Transverse colon (tissue), 4 donors: ENCODE measurements at places on chromosomes 11 and 22. TPM values are rescaled to one million over a fixed set of nuclear protein-coding genes. Genes with fewer than 3 reads are reported as not detected.

DNA sequence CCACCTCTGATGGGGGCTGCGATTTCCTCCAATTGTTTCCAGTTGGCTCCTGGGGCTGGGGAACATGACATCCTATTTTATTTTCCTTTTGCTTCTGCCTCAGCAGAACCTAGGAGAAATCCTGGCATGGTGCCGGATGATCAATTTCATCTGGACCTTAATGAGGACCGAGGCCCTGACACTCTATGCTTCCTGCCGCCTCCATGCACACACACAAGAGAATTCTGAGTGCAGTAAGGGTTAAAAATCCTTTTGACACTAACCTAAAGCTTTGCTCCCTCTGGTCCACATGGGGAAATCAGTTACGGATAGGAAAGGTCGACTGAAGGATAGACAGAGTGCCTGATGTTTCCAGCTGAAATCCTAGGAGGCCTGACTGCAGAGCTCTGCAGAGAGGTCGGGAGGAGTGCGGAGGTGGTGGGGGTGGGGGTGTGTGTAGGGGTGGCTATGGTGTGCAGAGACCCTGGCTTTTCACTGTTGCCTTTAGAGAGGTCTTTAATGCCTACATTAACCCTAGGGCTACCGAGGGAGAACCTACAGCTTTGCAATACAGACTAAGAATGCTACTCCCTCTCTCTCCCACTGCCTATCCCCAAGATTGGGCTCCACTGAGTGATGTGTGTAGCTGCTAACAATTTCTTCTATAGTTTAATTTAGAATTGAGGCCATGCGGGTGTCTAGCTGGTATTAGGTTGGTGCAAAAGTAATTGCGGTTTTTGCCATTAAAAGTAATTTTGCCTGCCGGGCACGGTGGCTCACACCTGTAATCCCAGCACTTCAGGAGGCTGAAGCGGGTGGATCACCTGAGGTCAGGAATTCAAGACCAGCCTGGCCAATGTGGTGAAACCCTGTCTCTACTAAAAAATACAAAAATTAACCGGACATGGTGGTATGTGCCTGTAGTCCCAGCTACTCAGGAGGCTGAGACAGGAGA is 53.6 kb upstream of the INCENP start:
- no peak for DNase-seq

DNA sequence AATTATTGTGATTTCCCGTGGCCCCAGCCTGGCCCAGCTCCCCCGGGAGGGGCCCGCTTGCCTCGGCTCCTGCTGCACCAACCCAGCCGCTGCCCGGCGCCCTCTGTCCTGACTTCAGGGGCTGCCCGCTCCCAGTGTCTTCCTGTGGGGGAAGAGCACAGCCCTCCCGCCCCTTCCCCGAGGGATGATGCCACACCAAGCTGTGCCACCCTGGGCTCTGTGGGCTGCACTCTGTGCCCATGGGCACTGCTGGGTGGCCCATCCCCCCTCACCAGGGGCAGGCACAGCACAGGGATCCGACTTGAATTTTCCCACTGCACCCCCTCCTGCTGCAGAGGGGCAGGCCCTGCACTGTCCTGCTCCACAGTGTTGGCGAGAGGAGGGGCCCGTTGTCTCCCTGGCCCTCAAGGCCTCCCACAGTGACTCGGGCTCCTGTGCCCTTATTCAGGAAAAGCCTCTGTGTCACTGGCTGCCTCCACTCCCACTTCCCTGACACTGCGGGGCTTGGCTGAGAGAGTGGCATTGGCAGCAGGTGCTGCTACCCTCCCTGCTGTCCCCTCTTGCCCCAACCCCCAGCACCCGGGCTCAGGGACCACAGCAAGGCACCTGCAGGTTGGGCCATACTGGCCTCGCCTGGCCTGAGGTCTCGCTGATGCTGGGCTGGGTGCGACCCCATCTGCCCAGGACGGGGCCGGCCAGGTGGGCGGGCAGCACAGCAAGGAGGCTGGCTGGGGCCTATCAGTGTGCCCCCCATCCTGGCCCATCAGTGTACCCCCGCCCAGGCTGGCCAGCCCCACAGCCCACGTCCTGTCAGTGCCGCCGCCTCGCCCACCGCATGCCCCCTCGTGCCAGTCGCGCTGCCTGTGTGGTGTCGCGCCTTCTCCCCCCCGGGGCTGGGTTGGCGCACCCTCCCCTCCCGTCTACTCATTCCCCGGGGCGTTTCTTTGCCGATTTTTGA is 3.3 kb upstream of the ANKRD13D start:
- no peak for DNase-seq

- DNase-seq = peak; percentile 91
Measured at GRCh38 chr11:12680246-12680939, 6.2 kb downstream of the TEAD1 start.

DNA sequence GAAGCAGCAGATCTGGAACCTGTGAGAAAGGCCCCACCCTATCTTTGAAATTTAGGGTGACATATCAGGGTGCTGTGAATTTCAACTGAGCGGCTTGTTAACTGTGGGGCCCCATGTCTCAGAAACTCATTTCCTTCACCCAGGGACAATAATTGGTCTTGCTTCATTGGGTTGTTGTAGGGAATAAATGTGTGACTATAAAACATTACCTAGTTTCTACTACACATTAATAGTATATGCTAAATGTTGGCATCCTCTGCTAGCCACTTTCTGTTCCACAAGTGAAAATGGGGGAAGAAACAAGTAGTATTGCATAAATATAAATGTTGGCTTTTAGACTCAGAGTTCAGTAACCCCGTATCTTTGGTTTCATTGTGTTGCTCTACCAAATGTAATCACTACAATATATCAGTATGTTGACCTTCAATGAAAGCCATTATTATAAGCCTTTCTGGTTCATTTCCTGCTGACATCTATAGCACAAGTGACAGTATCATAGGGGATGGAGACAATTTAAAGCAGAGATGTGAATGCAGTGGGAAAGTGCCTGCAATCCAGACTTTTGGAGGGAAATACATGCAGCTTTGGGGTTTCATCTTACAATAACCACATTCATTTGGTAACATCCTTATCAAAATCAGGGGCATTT is 905.5 kb upstream of the RAG2 start:
- DNase-seq = no peak

- DNase-seq = no peak
Measured at GRCh38 chr11:745428-745827, 1.8 kb upstream of the TALDO1 start.

GRCh38 chr11:65489035-65489705 is 9.7 kb upstream of the MALAT1 start:
- DNase-seq = peak; percentile 60

- DNase-seq = no peak
Measured at GRCh38 chr11:8231979-8232378, 31.7 kb downstream of the LMO1 start.

DNA sequence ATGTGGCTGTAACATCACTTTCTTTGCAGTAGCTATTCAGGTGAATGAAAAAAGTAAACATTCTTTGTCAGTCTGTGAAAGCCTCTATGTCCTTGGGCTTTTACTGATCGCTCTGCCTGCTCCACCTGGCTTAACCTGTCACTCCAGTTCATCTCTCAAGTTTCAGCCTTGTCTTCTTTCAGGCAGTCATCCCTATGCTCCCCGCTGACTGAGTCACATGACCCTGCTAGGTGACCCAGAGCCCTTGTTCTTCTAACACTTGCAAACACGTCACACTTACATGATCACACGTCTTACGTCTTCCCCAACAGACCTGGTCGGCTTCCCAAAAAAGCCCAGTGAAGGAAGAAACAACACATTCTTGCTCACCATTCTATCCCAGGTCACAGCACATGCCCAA is 499.3 kb upstream of the TENM4 start:
- no peak for DNase-seq

DNA sequence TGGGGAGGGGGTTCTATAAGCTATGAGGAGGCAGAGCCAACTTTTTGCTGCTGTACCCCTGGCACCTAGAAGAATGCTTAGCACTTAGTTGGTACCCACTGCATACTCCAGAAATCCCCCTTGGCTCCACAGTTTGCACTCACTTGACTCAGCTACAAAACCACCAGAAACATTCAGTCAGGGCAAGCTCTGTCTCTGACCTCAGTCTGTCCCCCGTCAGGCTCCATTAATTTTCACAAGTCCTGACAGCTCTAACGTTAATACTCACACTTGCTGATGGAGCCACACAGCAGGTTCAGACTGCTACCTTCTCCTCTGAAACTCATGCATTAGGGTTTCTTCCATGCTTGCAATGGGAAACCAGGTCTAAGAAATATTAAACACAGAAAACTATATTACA is 81.7 kb downstream of the MPPED2 start:
- no peak for DNase-seq

DNA sequence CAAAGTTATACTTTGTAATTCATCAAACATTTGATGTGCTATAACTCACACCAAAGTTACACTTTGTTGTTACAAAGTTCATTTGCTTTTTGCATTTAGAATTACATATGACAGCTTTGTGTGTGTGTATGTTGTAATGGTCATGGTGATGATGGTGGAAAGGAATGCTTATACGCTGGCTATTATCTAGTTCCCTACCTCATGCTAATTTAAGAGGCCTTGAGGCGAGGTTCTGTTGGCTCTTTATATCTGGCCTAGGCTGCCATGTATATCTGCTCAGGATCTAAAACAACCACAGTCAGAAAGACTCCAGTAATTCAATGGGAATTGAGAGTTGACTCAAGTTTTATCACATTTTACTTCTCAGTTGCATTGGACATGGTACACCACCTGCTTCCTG is 123.4 kb downstream of the SLC17A6 start:
- no peak for DNase-seq

GRCh38 chr11:2847561-2847960 is 38.0 kb downstream of the CDKN1C start:
- DNase-seq = no peak

DNA sequence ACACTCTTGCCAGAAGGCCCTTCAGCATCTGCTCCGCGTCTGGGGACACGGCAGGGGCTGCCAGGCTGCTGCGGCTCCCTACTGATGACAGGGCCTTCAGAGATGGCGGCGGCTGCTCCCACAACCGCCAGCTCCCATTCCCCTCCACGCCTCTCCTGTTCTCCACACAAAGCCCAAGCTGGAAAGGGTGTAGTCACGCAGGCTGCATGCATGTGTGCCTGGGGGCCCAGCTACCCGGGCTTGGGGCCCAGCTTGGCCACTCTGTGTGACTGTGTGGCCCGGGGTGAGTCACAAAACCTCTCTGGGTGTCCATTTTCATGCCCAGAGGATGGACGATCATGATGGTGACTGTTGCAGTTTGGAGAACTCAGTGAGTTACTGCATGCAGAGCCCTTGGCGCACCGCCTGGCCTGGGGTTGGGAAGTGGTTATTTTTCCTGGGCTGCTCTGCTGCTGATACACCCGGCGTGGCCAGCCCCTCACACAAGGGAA is 31.7 kb upstream of the PARVB start:
- DNase-seq = no peak

DNA sequence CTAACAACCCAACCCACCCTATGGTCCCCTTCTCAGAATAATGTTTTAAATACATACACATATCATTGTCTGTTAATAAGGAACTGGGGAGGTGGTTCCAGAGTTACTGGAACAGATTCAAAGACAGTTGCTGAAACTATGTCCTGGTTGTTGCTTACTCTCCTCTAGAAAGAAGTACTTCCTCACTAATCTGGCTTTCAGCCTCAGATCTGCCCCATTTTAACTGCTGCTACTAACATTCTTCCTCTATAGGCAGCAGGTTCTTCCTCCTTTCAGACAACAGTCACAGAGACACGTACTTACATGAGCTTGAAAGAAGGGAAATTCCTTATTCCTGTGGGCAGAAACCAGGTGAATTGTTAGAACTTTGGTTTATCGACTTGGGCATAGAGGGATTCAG is 8.1 kb upstream of the NEU3 start:
- DNase-seq = no peak

DNA sequence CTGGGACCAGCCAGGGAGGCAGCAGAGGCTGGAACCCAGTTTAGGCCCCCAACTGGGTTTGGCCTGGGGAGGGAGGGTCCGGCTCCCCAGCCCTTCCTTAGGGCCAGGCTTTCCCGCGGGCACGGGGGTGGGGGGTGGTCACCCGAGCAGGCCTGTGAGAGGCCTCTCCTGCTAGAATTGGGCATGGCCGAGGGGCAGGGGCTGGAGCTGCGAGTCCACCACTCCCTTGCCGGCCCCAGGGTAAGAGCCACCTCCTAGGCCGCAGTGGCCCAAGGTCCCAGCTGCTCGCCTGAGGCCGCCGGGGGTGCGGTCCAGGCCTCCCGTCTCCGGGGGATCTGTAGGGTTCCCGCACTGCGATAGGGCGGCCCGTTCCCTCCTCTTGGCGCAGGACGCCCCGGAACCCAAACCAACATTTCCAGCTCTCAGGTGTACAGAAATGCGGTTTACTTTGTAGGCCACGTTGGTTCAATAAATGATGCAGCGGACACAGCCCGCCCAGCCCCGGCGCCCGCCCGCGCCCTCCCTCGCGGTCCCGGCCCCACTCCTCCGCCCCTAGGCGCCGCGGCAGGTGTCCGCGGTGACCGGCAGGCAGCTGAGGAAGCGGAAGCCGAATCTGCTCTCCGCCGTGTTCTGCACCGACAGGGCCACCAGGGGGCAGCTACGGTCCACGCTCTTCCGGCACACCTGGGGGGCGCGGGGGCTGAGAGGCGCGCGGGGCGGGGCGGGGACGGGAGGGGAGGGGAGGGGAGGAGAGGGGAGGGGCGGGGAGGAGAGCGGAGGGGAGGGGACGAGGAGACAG is 5.9 kb downstream of the LMNTD2 start:
- peak; percentile 81 for DNase-seq

- DNase-seq = no peak
Measured at GRCh38 chr11:131942878-131943277, 572.5 kb downstream of the NTM start.

DNA sequence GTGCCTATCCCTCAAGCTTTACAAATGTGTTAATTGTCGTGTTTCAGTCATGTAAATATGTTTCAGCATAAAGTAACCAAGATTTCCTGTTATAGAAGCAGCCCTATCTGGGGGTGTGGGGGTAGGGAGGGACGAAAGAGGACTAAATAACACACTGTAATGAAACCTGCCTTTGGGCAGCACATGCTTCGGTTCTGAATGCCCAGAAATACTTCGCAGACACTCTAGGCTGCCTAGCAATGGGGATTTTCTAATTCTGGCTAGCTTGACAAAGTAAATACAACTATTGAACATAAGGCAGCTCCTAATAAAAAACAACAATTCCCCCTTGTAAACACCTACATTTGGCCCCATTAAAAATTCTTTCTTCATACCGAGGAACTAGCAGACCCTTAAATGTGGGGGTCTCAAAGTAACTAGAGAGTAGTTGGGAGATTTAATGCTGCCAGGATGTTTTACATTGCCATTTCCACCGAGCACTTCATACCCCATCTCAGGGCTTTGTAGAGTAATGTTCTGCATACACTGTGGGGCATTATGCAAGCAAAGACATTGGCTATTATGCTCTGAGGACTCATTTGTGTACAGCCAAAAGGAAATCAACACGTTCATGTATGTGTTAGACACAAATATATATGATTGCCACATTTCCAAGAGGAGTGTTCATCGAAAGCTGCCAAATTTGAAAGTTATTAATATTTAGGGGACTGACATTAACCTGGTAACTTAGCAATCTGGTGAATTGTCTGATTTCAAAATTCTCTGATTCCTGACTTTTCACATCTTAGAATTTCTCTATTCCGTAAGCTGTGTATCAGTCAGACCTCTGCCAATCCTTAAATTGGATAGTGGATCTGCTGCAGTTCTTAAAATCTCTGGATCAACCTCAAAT is 42.1 kb downstream of the PAX6 start:
- DNase-seq = no peak

Gene LARGE2
- 0.60 TPM for total RNA-seq

Gene SCGB1C1
- not detected for total RNA-seq

Gene HSPB2
- not detected for total RNA-seq

Gene KCTD17
- 61.3 TPM for total RNA-seq

Gene TIMP3
- total RNA-seq = 65.1 TPM

Gene SPI1
- 35.5 TPM for total RNA-seq

Gene SLC17A6
- not detected for total RNA-seq

Gene ALG9
- total RNA-seq = 51.1 TPM
